Stimulated activated CD4-positive, alpha-beta T cell treated with anti-CD3 and anti-CD28 coated beads, Interleukin-4, amount 100 ng/mL, for 4 hours (primary cell): ENCODE measurements at places on chromosomes 2 and 18.

- no peak for DNase-seq
These were observed 104.0 kb downstream of the COBLL1 start for GRCh38 chr2:164737612-164738081.

- DNase-seq, result no peak
These were observed 30.1 kb downstream of the CAB39 start for GRCh38 chr2:230742781-230743180.

DNA sequence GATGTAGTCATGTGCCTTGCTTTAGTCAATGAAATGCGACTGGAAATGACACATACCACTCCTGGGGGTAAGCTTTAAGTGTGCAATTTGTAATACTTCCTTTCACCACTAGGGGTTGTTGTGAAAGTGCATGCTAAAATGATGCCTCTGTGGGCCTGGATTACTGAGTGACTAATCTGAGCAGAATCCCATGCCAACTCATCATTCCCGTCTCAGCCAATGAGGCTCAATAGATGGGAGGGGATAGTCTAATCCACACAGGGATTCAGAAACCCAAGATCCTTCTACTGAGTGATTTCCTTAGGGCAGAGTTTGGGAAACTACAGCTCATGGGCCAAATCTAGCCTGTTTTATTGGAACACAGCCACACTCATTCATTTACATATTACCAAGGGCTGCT is 54.0 kb downstream of the HRH4 start:
- no peak for DNase-seq

DNA sequence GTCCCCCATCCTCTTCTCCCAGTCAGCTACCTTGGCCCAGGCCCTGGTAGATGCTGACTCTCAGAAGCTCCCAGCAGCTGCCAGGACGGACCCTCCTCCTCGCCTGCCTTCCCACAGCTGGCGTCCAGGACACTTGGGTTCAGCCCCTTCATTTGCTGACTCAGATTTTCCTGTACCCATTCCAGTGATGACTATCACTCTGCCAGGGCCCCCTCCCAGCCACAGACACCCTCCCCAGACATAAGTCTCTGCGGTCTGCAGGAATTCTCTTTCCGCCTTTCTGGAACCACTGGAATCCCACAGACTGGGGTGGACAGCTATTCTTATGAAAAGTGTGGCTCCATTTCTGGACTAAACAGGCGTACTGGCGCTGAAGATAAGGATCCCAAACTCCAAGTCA is 260.3 kb upstream of the EPAS1 start:
- DNase-seq, result no peak

DNA sequence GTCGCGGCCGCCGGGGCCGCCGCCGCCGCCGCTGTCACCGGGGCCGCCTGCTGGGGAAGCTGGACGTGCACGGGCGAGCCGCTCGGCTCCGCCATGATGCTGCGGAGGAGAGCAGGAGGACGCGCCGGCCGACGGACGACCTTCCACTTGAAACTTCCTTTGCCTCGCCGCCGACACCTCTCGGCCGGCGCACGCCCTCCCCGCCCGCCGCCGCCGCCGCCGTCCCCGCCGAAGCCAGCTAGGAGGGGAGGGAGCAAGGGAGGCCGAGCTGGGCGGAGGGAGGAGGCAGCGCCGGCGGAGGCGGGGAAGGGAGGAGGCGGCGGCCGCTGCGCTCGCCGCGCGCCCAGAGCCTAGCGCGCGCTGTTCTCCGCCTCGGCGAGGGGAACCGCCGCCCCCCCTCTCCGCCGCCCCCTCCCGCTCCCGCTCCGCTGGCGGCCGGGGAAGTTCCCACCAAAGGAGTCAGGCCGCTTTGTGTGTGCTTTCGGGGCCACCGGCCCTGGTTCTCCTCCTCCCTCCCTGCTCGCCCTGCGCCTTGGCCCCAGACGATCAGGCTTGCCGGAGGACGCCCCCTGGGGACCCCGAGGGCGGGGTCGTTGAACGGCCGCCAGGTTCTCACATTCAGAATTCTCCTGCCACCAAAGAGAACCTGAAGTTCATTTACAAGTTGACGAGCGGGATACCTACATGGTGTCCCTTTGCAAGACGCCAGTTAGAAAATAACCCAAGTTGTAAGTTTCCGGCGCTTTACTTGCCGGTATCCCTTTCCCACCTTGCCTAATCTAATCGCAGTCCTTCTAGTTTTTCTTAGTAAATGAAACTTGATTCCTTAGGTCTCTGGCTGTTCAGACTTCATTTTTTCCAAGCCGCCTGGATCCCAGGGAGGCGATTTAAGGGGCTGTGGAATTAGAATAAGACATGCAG is at the start of gene STK39:
Gene STK39 (minus strand): TSS at position 255 of the 921 bp plus-strand sequence. CDS start 160 bp downstream, at position 95.
- DNase-seq, result peak; percentile 75

DNA sequence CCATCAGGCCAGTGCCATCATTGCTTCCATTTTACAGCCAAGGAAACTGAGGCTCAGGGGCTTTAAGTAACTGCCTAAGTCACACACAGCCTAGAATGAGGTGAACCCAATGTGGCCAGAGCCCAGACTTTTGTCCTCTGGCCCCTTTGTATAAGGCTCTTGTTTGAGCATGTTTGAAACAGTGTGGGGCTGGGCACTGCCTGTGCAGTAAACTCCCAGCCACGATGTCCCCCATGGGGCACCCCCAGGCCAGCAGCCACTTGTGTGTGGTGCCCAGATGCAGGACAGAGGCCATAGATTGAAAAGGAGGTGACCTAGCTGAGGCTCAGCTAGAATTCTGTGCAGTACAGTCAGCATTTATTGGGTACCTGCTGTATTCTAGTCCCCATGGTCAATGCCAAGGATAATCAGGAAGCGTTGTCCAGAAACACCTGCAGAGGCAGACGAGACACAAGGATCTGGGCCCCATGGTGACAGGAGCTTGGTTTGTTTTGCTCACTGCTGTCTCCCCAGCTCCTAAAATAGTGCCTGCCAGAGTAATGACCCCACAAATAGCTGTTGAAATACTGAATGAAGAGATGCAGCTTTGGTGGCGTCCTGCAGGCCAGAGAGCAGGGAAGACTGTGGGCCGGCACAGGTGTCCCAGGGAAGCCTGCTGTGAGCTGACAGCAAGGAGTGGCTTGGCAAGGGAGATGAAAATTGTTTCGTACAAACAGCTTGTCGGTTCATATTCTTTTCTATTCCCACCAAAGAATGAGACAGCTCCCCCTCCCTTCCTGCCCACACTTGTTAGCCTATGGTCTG is 160.7 kb downstream of the LDLRAD4 start:
- DNase-seq, result no peak

DNA sequence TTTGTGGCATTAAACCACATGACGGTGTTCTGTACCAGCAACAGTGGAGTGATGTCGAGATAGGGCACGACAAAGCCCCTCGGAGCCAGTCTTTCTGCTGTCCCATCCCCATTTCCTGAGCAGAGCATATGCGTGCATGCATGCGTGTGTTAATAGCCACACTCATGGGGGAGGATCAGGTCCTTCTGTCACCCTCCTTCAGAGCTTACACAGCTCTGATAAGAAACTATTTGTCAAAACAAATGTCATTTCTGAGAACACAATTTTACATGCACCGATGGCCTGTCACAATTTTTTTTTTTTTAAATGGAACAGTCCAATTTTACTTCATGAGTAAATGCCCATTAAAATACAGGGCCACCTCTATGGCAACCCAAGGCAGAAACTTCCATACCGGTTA is 95.9 kb upstream of the ZBTB14 start:
- DNase-seq, result no peak

DNA sequence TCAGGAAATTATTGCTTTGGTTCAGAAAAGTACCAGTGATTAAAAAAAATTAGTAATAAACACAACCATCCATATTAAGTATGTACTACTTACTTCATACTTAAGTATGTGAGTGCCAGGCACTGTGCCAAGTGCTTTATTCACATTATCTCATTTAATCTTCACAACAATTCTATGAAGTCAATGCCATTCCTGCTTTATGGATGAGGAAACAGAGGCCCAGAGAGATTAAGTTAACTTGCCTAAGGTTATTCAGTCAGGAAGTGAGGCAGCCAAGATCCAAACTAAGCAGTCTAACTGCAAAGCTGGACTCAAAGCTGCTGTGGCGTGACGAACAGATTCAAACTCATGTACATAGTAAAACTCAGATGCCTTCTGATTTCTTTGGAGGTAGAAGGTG is 22.3 kb downstream of the DTNB start:
- DNase-seq, result no peak

DNA sequence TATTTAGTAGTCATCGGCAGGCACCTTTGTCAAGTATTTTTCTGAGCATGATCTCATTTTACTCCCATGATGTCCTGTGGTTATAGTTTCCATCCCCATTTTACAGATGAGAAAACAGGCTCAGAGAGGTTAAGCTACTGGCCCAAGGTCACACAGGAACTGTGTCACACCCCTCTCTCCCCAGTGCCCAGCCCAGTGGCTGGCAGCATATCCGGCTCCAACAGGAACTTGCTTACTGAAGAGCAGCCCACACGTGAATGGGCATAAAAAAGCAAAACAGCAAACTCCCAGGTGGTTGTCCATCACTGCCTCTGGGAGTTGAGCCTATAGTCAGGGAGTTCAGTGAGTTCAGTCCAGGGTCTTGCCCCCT is 8.3 kb upstream of the KLF11 start:
- DNase-seq, result no peak

GRCh38 chr2:189127756-189128155 is 51.8 kb downstream of the COL5A2 start:
- DNase-seq, result no peak

GRCh38 chr2:25960920-25961319 is 21.4 kb downstream of the KIF3C start:
- no peak for DNase-seq

DNA sequence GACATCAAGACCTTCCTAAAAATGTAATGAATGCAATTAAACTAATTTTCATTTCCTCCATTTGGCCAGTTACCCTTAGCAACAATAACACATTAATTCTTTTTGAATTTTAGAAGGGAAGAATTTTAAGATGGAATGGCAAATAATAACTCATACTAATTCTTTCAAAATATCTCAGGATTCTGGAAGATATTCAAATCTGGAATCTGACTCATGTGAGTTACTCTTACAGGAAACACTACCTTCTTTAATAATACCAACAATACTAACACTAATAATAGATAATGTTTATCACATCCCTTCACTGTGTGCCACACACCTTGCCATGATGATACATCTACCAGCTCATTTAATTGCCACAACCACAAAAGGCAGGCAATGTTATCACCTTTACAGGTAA is 46.4 kb downstream of the ZNF521 start:
- DNase-seq, result no peak

DNA sequence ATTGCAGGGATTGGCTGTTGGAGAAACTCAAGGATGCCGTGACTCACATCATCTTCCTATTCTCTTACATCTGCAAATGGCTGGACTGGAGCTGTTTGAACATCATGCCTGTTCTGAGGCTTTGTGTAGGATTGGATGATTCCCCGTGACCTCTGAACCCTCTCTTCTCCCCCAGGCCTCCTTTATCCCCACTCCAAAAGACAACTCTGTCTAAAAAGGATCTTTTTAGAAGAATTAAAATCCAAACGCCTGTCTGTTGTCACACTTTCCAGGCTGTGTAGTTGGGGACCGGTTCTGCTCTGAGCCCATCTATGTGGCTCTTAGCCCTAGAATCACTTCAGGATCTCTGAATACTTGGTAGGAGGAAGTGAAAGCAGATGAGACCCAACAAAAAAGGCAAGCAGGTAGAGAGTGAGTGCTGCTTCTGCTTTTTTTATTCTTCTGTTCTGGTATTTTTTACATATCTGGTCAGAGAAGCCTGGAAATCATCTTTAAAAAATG is 565 bp downstream of the SP140 start:
- no peak for DNase-seq

GRCh38 chr2:138059487-138060300 is 95.4 kb downstream of the HNMT start:
- DNase-seq, result no peak

- DNase-seq, result no peak
These were observed 96.4 kb downstream of the USP40 start for GRCh38 chr2:233470011-233470687.

DNA sequence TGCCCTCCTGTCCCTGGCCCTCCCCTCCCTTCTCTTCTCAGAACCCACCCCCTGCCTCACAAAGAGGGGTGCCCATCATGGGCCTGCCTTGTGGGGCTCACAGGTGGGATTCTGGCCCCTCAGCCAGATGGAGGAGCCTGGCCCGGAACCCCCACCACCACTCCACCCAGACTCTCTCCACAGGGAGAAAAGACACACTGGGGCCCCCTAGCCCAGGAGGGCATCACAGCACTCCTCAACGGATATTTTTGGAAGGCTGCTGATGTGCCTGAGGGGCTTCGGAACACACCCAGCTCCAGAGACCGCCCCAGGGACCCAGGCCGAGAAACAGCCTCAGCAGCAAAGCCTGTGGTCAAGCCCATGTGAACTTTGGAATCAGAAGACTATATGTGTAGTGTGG is 9.9 kb downstream of the KCNIP3 start:
- no peak for DNase-seq

- no peak for DNase-seq
These were observed 89.1 kb downstream of the CAMKMT start for GRCh38 chr2:44450806-44451205.

DNA sequence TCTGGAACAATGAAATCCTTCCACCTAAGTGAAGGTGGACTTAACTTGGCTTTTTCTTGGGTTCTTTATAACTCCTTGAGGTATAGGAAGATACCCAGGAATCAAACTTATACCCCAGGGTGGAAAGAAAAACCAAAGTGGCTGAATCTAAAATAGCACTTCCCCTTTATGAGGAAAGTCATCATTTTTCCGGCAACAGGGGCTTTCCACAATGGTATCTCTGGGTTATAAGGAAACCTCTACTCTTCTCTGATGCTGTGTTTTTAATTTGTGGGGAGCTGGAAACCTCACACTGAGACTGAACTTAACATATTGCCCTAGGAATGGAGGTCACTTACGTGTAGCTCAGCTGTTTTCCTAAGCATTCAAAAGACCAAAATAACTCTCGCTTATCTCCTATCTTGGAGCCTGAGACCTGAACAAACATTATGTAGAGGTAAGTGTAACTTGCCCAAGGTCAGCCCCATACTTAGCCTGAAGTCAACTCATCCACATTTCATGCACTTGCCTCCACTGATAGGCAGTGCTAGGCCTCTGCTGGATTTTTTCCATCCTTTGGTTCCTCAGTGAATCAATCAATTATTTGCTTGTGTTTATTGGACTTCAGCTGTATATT is 117.9 kb downstream of the SETBP1 start:
- no peak for DNase-seq

DNA sequence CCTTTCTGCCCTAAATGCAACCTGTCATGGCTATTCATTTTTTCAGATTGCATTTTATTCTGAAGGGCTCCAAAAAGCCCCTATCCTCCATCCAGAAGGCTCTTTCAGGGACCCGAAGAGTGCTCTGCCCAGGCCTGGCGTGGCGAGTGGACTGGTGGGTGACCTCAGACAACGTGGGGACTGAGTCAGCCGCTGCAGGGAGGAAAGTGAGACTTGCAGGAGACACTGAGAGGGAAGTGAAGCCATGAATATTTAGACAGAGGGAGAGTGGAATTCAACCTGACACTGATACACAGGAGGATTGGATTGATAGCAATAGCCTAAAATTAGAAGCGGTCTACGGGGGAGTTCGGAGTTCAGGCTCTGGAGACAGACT is 63.6 kb upstream of the SIX2 start:
- no peak for DNase-seq

DNA sequence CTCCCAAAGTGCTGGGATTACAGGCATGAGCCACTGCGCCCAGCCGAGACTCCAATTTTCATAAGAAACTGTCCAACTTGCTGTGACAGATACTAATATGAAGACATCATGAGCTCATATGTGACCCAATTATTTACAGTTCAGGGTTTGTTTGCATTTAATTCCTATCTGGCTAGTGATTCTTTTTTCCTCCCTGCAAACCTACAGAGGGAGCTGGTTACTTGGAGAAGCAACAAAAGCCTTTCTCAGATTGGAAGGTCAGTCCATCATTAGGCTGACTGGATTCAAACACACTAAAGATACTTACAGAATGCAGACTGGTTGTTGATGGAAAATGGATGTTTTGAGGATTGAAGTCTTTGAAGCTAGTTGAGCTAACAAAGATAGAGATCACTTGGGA is 176.4 kb downstream of the ANKRD44 start:
- DNase-seq, result no peak
